ENCODE measurements at places on chromosomes 3 and 15. TPM values are rescaled to one million over a fixed set of nuclear protein-coding genes. Genes with fewer than 3 reads are reported as not detected.

The STX19 gene
- 0.16 TPM for total RNA-seq

The SPATA12 gene
- 0.08 TPM for total RNA-seq

- DNase-seq: no peak
These were observed 36.3 kb upstream of the TMEM42 start for GRCh38 chr3:44825264-44825925.

DNA sequence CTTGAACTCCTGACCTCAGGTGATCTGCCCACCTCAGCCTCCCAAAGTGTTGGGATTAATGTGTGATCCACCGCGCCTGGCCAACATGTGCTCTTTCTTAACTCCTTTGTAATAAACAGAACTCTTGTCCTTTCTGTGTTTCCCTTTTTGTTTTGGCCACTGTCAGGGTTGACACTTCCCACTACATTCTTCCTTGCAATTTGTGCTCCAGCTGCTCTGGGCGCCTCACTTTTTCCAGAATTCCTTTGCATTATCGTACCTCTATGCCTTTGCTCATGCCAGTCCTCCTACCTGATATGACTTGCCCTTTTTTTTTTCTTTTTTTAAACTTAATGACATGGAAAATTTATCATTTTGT lies 38.8 kb upstream of the SMAD3 start:
- DNase-seq: no peak

DNA sequence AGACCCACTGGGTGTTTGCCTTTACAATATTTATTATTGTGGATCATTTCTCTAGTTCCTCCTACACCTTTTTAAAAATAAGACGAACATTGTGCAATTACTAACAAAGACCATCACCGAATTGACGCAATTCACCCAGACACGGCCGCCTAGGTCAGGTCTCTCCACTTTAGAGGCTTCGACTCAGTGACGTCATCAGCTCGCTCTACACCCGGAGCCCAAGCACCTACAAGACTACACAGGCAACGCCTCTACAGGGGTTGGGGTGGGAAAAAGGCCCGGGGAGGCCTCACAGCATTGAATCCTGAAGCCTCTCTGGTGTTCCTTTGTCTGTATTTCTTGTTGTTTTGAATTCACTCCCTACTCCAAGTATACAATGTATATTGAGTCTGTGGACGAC lies 16.6 kb downstream of the ZIC4 start:
- no peak for DNase-seq

DNA sequence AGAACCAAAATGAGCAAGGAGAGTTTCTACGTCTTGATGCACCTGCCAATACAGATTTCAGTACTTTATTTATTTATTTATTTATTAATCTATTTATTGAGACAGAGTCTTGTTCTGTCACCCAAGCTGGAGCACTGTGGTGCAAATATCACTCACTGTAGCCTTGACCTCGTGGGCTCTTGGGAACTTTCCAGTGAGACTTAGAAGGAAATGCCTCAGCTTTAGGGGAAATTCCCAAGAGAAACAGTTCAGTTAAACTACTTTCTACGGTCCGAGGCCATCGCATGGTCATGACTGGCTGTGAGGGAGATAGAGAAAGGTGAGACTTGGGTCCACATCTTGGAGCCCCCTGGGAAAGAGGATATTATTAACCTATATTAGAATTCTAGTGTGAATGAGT lies 47.0 kb upstream of the HERC1 start:
- DNase-seq: no peak

DNA sequence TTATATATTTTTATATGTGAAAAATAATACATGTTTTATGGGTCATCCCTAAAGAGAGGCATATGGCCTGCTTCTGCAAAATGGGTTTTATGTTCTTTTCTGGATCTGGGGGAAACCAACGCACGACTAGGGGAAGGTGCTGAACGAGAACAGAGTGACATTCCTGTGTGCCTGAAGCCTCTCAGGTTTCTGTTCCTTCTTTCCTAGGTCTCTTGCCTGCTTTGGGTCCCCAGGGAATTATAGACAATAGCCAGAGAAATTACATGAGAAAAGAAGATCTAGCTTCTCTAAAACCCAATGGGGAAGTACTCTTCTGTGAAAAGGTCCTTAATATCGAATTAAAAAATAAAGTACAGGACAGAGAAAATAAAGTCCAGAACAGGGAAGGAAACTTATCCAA lies 66.5 kb downstream of the IGSF11 start:
- DNase-seq: no peak

GRCh38 chr3:9422712-9423424 lies 25.5 kb downstream of the SETD5 start:
- DNase-seq: peak; percentile 90

DNA sequence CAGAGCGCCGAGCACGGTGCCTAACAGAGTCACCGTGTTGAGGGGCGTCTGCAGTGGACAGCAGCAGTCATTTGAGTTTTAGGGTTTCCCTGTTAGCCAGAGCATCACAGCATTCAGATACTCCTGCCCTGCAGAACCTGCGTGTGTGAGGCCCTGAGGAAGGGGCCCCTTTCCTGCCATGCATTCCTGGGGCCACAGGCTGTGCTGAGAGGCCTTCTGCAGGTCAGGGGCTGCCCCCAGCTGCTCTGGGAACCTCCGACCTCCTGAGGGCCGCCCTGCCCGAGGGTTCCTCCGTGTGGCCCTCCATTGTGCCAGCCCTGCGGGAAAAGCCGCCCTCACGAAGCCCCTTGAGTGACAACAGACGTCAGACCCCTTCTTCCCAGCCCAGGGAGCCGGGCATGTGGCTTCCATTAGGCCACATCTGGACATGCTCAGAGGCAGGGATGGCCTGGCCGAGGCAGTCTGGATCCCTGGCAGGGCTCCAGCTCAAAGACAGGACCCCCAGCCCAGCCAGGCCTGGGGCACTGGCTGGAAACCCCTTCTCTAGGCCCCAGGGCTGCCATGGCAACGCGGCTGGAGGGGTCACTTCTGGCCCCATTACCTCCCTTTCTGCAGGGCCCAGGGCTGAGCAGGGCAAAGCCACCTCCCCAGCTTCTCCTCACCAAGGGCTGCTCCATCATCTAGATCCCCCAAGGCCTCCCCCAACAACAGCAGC lies 25.3 kb downstream of the FBLN2 start:
- DNase-seq: peak; percentile 62

DNA sequence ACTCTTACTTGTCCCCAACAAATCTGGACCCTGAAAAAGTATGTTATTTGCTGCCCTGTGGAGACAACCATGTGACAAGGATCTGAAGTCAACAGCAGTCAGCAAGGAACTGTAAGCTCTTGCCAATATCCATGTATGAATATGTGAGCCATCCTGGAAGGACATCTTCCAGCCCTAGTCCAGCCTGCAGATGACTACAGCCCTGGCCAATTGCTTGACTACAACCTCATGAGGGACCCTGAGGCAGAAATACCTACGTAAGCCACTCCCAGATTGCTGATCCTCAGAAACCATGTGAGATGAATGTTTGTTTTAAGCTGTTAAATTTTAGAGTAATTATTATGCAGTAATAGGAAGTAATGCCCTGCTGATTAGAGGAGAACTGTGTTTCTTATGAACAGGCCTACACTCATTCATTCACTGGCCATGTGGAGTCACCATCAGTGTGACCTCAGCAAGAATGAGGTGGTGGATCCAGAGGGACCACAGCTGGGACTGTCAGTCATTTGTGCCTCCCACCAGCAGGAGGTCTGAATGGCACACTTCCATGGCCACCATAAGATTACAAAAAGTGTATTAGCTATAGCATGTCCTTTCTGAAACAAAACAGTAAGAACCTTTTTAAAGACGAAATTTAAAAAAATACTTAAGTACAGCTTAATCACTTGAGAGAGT lies 92.6 kb downstream of the TFDP2 start:
- DNase-seq: no peak

GRCh38 chr15:81336568-81336967 lies 12.6 kb upstream of the STARD5 start:
- DNase-seq: no peak

DNA sequence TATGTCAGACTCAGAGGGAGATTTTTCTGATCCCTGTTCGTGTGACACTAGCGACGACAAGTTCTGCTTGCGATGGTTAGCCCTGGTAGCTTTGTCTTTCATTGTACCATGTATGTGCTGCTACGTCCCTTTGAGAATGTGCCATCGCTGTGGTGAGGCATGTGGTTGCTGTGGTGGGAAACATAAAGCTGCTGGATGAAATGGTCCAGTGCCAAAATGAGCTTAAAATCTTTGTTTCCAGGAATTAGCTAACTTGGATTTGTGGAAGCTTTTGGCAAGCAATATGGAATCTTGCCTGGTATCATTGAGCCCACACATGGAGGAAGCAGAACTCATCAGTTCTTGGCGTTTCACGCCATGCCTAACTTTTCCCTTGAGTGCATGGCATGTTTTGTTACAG lies 98.8 kb downstream of the SPRED1 start:
- DNase-seq: no peak
